ENCODE measurements at places on chromosomes 2 and 18.

DNA sequence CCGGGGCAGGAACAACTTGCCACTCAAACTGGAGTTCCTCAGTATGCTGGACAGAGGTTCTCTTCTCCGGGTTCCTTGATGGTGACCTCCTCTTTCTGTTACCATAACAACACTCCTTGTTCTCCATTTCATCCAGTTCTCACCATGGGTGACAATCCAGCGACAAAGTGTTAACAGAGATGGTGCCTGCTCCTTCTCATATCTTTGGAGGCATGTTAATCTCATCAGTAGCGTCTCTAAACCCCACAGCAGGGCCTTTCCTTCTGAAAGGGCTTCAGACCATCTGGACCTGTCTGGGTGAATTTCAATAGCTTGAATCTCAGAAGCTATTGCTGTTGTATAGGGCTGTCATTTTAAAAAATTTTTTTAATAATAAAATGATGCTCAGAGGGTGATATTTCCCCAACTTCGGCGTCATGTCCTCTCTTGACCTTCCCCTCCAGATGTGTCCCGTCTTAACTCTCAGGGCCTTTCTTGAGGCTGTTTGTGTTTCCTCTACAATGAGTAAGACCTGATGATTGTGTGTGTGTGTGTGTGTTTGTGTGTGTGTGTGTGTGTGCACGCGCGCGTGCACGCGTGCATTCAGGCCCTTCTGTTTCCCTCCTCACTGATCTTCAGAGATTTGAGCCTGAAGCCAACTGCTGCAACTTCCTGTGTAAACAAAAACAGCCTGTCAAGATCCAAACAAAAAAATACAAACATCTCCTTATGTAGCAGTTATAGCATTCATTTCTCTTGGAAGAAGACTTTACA, 24.3 kb upstream of the CETN1 start:
- no peak for DNase-seq

- DNase-seq: no peak
Observed at GRCh38 chr2:15638720-15639119, 47.1 kb downstream of the DDX1 start.

DNA sequence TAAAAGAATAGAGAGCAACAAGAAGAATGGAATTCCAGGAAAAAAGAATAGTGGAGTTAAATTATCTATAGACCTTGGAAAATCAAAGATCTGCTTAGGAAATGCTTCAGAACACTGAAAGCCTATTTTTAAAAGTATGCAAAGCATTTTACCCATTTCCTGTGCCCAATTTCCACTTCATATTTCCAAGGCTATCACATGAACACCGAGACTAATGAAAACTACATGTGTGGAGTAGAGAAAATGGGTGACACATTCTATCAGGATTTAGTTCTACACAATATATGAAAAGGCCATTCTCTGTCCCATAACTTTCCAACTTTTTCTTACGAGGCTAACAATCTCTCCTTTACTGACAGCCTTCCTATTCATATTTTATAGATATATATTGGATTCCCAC, 279.4 kb downstream of the CCDC178 start:
- no peak for DNase-seq

GRCh38 chr2:10721396-10722251, at the start of gene ATP6V1C2:
Gene ATP6V1C2 (plus strand): TSS chr2:10721630. CDS start chr2:10722850, 1,220 bp downstream.
- DNase-seq: peak; percentile 81

- no peak for DNase-seq
Observed at GRCh38 chr18:30106356-30106755, 936.2 kb downstream of the DSC3 start.
